ENCODE measurements at places on chromosomes 4 and X. TPM values are rescaled to one million over a fixed set of nuclear protein-coding genes. Genes with fewer than 3 reads are reported as not detected.

Gene C4orf36
- not detected for total RNA-seq

Gene CRMP1
- total RNA-seq: 2.5 TPM

Gene DGAT2L6
- not detected for total RNA-seq

Gene IL2
- not detected for total RNA-seq

Gene F11
- not detected for total RNA-seq

Gene ING2
- total RNA-seq: 25.8 TPM

Gene TMEM154
- 2.3 TPM for total RNA-seq

Gene SMIM14
- 17.2 TPM for total RNA-seq

Gene GPR119
- total RNA-seq: not detected

Gene SMR3A
- total RNA-seq: not detected

Gene USP17L24
- not detected for total RNA-seq

Gene SLITRK4
- total RNA-seq: 13.2 TPM

Gene ACE2
- not detected for total RNA-seq

Gene GUCY1B1
- total RNA-seq: 1.4 TPM

Gene CENPVL1
- total RNA-seq: not detected

Gene PSAPL1
- total RNA-seq: 0.47 TPM

Gene RPS6KA6
- 4.3 TPM for total RNA-seq

Gene ABCG2
- under 0.01 TPM for total RNA-seq

Gene NDNF
- total RNA-seq: 1.1 TPM

Gene ADH1A
- not detected for total RNA-seq

Gene PNMA3
- total RNA-seq: not detected

Gene CCNG2
- total RNA-seq: 26.9 TPM

Gene PDHA2
- total RNA-seq: not detected

Gene TMEM271
- total RNA-seq: not detected

Gene SETD7
- total RNA-seq: 36.9 TPM

Gene TBC1D9
- total RNA-seq: 21.7 TPM

Gene FGF16
- 1.6 TPM for total RNA-seq

Gene ATOH1
- total RNA-seq: not detected

Gene PF4V1
- total RNA-seq: not detected

Gene S100G
- not detected for total RNA-seq

Gene BEX4
- 21.0 TPM for total RNA-seq

Gene RENBP
- total RNA-seq: 0.12 TPM

Gene PPP1R3F
- total RNA-seq: 16.3 TPM

Gene KIAA1210
- total RNA-seq: not detected

Gene MAGEA1
- not detected for total RNA-seq

Gene EGFL6
- not detected for total RNA-seq

Gene PAGE2B
- total RNA-seq: not detected

Gene VCX3B
- not detected for total RNA-seq

Gene NWD2
- not detected for total RNA-seq

Gene USP26
- not detected for total RNA-seq

Gene C4orf33
- 9.1 TPM for total RNA-seq

Gene TSR2
- total RNA-seq: 5.2 TPM

Gene VCX2
- total RNA-seq: not detected

Gene SMARCAD1
- 14.4 TPM for total RNA-seq

Gene SH3TC1
- total RNA-seq: 7.2 TPM

Gene COX7B2
- not detected for total RNA-seq

Gene PRDM5
- 12.1 TPM for total RNA-seq

Gene ART3
- not detected for total RNA-seq

Gene SFRP2
- 11.3 TPM for total RNA-seq

Gene FGG
- total RNA-seq: not detected

Gene GABRG1
- not detected for total RNA-seq

Gene MAGEE2
- not detected for total RNA-seq

Gene TRO
- total RNA-seq: 24.0 TPM

Gene CCKAR
- not detected for total RNA-seq

Gene TMPRSS11B
- total RNA-seq: not detected

Gene ERCC6L
- 0.09 TPM for total RNA-seq

Gene RHOH
- total RNA-seq: not detected

Gene TMEM131L
- 6.5 TPM for total RNA-seq
